Activated CD4-positive, alpha-beta T cell treated with anti-CD3 and anti-CD28 coated beads, Interleukin-2, amount 50 U/mL, for 16 hours (primary cell): ENCODE measurements at places on chromosomes 11 and 22.
A peak's percentile ranks its signal among the peaks of the same experiment; 100 is the strongest.

DNA sequence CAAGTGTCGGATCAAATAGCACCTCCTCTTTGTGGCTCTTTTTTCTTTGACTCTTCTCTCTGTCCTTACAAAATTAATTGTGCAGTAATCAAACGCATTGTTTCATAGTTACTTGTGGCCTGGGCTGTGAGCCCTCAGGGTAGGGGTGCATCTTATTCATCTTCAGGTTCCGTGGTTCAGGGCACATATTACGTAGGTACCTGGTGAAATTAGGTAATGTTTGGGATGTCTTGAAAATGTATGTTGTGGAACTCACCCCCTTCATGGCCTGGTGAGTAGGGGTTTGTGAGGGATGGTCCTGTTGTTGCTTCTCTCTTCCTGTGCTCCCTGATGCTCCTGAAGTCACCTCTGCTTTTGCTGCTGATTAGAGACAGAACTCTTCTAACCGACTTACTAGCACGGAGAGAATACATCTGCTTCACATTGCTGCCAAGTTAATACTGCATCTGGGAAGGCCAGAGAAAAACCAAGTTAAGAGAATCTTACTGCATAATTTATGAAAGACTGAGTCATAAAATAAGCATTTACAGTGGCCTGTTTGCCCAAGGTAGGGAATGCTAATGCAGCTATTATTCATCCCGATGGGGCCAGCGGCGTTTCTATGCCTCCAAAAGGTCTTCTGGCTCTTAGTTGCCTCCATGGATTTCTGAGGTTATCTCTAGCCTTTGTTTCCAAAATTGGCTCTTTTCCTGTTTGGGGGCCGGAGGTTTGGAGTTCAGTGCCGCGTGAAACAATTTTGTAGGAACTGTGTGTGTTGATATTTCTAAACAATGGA, 66.9 kb downstream of the TBC1D22A start:
- DNase-seq = no peak

DNA sequence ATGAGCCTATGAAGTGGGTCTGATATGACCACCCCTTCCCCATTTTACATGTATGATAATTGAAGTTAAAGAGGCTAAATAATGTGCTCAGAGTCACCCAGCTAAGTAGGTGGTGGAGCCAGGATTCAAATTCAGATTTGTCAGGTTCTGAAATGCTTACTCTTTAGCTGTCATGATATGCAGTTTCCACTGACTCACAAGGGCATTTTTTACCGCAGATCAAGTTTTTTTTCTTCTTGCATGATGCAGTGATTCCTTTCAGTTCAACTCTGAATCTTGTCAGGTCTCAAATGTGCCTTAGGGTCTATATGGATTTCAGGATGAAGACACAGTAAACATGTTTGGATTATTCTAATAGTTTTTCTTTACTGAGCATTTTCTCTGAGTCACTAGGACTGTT, 12.6 kb upstream of the TRIM44 start:
- DNase-seq = peak; percentile 9

DNA sequence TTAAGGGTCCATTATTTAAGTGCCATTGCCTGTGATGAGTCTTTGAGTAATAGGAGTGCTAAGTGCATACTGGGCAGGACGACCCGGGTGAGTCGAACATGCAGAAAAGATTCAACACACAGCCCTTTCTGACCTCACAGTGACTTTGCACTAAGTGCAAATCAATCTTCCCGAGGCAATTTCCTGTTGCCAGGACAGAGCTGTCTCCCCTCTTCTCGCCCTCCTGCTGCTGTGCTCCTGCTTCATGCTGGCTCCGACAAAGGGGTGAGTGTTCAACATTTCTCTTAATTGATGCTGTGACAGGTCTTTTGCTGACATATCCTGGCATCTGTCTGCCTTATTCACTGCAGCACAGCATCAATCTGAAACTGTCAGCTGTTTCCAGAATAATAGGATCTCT, 42.0 kb downstream of the MCHR1 start:
- DNase-seq = no peak

DNA sequence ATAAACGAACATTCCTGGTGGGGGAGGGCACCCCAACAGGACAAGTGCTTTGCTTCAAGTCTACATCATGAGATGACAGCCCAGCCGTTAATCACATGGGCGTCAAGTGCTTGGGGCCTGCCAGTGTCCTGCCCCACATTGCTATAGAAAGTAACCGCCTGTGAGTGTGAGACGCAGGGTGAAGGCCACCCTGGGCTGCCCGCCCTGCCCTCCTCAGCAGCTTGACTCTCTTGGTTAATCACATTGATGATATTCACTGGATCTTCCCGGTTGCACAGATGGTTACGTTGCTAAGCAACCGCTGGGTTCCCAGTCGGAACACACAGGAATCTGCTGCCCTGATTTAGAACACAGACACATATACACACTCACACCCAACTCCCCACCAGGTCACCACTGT, 79.3 kb downstream of the CTTN start:
- no peak for DNase-seq

DNA sequence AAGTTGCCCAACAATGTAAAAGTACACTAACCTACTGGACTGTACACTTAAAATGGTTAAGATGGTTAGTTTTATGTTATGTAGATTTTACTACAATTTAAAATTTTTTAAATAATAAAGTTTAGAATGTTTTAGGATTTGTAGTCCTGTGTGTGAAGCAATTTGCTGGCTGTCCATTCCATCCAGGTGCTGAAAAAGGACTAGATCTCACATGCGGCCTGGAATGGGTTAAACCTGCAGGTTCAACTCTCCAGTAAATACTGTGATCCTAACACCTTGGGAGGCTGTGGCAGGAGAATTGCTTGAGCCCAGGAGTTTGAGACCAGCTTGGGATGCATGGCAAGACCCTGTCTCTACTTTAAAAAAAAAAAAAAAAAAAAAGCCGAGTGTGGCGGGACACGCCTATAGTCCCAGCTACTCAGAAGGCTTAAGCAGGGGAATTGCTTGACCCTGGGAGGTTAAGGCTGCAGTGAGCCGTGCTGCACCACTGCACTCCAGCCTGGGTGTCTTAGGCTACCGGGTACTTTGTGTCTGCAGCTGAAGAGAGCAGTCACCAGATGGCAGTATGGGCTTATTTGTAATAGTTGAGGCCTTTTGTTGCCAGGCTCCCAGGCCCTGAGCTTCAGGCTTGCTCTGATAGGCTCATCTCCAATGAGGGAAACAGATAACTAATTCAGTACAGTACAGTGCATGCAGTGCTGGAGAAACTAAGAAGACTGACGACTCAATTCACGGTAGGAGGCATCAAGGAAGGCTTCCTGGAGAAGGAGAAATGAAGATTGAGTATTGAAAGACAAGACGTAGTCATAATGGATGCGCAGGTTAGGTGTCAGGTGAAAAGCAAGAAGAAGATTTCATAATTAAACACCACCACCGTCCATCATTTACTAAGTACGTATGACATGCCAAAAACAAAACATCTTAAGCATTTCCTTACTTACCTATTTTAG, 64.7 kb upstream of the ASPHD2 start:
- DNase-seq = peak; percentile 73

- no peak for DNase-seq
These were observed 5.0 kb upstream of the APOL1 start for GRCh38 chr22:36247955-36248354.

DNA sequence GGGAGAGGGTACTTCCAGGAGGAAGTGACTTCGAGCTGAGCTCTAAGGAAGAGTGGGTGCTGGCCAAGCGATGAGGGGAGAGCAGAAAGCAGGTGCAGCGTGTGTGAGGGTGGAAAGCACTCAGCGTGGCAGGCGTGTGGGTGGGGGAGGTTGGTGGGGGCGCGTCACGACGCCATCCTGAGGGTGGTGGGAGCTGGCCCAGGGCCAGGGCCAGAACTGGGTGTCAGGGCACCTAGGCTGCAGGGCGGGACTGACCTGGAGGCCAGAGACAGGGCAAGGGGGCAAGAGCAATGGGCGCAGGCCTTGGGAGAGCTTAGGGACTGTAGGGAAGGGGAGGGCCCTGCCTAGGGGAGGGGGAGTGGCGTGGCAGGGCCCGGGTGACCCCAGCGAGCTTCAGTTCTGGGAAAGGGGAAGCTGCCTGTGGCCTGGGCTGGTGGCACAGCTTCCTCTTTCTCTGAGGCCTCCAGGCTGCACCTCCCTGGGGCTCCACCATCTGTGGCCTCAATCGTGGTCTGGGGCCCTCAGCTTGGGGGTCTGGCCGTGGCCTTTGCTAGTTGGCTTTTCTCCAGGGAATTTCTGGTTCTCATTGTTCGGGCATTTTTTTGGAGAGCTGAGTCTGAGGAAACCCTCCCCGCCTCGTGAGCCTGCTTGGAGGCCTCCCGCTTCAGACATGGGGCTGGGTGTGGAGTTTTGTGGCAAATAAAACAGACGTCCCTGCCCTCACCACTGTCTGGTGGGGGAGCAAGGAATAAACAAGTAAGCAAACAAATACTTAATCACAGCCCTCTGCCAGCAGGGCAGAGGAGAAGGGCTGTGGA, 8.9 kb downstream of the RELT start:
- DNase-seq = peak; percentile 48

DNA sequence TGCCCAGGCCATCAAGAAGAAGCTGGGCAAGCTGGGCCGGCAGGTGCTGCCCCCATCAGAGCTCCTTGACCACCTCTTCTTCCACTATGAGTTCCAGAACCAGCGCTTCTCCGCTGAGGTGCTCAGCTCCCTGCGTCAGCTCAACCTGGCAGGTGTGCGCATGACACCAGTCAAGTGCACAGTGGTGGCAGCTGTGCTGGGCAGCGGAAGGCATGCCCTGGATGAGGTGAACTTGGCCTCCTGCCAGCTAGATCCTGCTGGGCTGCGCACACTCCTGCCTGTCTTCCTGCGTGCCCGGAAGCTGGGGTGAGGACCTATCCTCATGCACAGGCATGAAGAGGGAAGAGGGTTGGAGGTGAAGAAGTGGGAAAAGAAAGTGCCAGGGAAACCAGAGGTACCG, 5.3 kb upstream of the NHERF4 start:
- DNase-seq = no peak

DNA sequence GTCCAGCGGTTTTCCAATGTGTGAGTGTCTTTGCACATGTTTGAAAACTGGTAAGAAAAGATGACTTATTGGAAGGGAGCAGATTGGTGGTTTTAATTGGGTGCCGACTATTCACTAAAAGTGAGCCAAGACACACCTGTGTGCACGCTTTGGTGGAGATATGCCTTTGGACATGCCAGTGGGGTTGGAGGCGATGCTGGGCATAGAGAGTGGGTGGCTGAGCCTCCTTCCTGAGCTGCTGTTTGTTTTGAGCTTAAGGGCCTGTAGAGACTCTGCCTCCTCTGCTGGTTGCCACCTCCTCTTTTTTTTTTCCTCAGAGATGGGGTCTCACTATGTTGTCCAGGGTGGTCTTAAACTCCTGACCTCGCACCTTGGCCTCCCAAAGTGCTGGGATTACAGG, 9.5 kb downstream of the IGHMBP2 start:
- DNase-seq = no peak

GRCh38 chr11:64652586-64653387, 61.8 kb downstream of the SLC22A12 start:
- DNase-seq = peak; percentile 70

- DNase-seq = peak; percentile 39
These were observed 14.8 kb downstream of the SGSM3 start for GRCh38 chr22:40385036-40385782.

DNA sequence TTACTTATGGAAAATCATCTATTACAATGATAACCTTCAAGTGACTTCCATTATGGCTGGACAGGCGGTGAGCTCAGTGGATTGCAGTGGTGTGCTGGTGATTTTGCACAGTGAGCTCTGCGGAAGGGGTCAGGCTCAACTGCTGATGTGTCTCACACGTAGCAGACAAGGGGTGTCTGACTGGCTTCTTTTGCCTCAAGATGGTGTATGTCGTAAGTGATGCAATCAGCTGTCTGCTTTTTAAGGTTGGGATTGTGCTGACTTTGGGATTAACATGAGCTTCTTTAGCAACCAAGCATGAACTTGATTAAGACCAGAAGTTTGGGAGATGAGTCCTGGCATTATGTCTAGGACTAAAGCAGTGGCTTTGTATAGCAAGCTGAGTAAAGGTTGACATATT, 49.5 kb downstream of the POLD3 start:
- no peak for DNase-seq

DNA sequence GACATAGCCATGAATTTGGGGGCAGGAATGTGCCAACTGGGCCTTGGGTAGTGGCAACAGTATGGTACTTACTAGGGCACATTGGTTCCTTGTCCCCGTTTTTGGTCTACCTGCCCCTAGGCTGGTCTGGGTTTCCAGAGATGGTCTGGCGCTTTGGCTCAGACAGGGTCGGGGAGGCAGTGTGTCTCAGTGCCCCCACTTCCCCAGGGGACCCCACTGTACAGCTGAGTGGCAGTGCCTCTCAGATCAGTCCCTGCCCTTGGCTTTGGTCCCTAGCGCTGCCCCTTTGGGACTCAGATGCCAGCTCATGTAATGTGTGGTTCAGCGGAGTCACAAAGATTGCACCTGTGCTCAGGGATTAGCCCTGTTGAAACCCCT, 3.3 kb downstream of the RIC8A start:
- DNase-seq = no peak

GRCh38 chr11:37770145-37770544, 1172.1 kb upstream of the RAG2 start:
- no peak for DNase-seq

DNA sequence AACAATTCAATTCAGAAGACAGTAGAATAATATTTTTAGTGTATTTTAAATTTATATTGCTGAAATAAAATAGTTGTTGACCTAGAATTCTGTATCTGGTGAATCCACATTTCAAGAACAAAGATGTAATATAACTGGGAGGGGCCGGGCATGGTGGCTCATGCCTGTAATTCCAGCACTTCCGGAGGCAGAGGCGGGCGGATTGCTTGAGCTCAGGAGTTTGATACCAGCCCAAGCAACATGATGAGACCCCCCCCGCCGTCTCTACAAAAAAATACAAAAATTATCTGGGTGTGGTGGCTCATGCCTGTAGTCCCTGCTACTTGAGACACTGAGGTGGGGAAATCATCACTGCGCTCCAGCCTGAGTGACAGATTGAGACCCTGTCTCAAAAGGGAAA, 72.6 kb downstream of the CD82 start:
- DNase-seq = no peak

- no peak for DNase-seq
These were observed 309.0 kb downstream of the BLID start for GRCh38 chr11:121807051-121807450.

DNA sequence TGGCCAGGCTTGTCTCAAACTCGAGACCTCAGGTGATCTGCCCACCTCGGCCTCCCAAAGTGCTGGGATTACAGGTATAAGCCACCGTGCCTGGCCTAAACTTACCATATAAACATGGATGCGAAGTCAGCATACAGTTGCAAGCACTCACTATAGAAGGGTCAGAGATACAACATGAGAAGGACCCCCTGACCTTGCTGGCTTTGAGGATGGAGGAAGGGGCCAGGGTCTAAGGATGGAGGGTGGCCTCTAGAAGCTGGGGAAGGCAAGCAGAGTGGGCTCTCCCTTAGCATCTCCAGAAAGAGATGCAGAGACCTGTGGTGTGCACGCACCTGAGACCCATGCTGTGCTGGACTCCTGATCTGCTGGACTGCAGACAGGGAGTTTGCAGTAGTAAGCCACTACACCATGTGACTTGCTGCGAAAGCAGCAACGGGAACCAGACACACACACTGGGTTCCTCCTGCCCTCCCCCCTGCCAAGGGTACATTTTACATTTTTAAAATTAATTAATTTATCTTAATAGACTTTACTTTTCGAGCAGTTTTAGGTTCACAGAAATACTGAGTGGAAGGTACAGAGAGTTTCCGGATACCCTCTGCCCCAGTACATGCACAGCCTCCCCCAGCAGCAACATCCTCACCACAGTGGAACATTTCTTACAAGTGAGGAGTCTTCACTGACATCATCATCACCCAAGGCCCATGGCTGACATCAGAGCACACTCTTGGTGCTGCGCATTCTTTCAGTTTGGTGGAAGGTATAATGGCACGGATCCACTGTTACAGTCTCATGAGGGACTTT, 170.1 kb upstream of the B3GAT1 start:
- DNase-seq = no peak
